ENCODE measurements at places on chromosomes 12 and 14.

DNA sequence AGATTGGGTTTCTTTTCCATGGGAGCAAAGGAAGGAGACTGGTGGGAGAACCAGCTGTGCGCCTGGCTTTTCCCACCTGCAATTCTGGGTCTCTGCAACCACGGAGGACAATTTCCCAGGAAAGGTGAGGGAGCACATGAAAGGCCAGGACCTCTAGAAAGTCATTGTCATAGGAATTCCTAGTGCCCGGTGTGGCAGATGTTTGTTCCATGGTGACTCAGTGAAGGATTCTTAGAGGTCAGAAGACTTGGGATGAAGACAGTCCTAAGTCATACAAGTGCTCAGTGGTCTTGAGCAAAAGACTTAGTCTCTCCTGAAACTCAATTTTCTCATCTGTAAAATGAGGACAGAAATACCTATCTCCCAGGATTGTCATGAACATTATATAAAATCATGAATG is 51.3 kb downstream of the KCNA5 start:
- no peak for ATAC-seq

DNA sequence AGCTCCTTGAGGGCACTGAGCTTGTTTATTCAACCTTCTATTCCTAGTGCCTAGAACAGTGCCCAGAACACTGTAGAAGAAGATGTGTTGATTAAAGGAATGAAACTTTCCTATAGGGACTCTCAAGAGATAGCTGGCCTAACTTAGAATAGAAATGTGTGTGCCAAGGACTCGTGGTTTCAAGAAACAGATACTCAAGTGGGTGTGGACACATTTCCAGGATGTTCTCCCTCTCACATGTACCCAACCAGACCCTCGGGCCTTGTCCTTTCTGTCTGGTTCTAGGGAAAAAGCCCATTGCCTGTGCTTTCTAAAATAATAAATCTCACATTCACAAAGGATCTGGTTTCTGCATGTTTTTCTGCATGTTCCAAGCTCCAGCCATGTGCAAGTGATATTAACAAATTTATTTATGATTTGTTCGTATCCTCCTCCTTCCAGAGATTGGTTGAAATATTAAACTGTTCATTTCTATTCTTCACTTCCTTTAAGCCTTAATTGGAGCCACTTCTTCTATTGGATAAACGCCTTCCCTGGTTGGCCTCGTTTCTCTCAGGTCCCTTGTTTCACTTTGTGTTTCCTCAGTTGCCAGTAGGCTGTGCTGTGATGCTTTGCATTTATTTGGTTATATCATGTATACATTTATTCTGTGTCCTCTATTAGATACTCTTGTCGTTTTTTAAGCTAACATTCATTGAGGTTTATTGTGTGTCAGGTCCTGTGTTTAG is 89.8 kb downstream of the CRADD start:
- ATAC-seq, result peak; percentile 84

GRCh38 chr14:51908086-51908485 is 47.7 kb downstream of the GNG2 start:
- peak; percentile 71 for ATAC-seq

DNA sequence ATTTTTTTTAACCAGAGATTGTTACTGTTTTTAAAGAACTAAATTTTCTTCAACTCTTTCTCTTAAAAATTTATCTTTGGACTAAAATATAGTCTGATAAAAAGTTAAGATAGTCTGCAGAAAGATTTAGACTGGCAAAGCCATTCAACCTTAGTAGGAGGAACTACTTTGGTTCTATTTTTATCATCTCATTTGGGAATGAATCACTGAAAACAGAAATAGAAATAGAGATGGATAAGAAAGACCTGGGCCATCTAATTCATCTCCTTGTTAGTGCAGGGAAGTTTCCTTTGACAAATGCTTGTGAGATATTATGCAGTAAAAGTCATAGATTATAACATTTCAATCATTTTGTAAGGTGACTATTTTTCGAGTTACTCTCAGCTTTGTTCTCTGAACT is 263.2 kb upstream of the NPAS3 start:
- no peak for ATAC-seq

GRCh38 chr14:52175982-52176502 is 91.5 kb upstream of the PTGDR start:
- ATAC-seq, result peak; percentile 39

GRCh38 chr14:65866448-65866847 is 453.9 kb downstream of the FUT8 start:
- no peak for ATAC-seq
